ENCODE measurements at places on chromosomes 6 and 20. TPM values are rescaled to one million over a fixed set of nuclear protein-coding genes. Genes with fewer than 3 reads are reported as not detected.

CTAGE9 gene
- total RNA-seq = not detected

SLC35F1 gene
- not detected for total RNA-seq

ZNF831 gene
- total RNA-seq = not detected

MMP24 gene
- 0.63 TPM for total RNA-seq

HMGA1 gene
- 162 TPM for total RNA-seq

OARD1 gene
- 8.8 TPM for total RNA-seq

GSTA2 gene
- not detected for total RNA-seq

SLC22A2 gene
- total RNA-seq = not detected

RNF5 gene
- 28.3 TPM for total RNA-seq

SH3BGRL2 gene
- 15.9 TPM for total RNA-seq

GPR6 gene
- total RNA-seq = not detected

RALY gene
- total RNA-seq = 101 TPM

CRISP2 gene
- not detected for total RNA-seq

GLP1R gene
- not detected for total RNA-seq

RAMACL gene
- 4.6 TPM for total RNA-seq

FAM110A gene
- 2.5 TPM for total RNA-seq

ZNF311 gene
- 0.63 TPM for total RNA-seq

IL17F gene
- total RNA-seq = not detected

MYL9 gene
- 11.6 TPM for total RNA-seq

CDYL gene
- total RNA-seq = 26.9 TPM

ADGRF4 gene
- not detected for total RNA-seq

RIMS4 gene
- not detected for total RNA-seq

PAK5 gene
- total RNA-seq = not detected

BPIFA1 gene
- total RNA-seq = not detected

SPATA2 gene
- total RNA-seq = 1.6 TPM

GRM1 gene
- total RNA-seq = under 0.01 TPM

FGD2 gene
- total RNA-seq = not detected

TRIM39 gene
- 7.6 TPM for total RNA-seq

SPTLC3 gene
- 0.09 TPM for total RNA-seq

DAAM2 gene
- 0.38 TPM for total RNA-seq

HAO1 gene
- total RNA-seq = not detected

TAF8 gene
- 20.6 TPM for total RNA-seq

TRIM38 gene
- 7.4 TPM for total RNA-seq

LSM2 gene
- 44.6 TPM for total RNA-seq

ZNF512B gene
- 9.9 TPM for total RNA-seq

NKX2-4 gene
- not detected for total RNA-seq

HDGFL1 gene
- total RNA-seq = not detected

LINC00237 gene
- not detected for total RNA-seq

ERVFRD-1 gene
- total RNA-seq = not detected

LY6G5B gene
- 2.2 TPM for total RNA-seq

PSORS1C2 gene
- total RNA-seq = not detected
